ENCODE measurements at places on chromosomes 4 and X.

- no peak overlapping the region for H3K27ac ChIP-seq
- DNase-seq: no peak
- H3K36me3 ChIP-seq: no peaks in the 10 kb centered on the region
- H3K27me3 ChIP-seq: no peaks in the 10 kb centered on the region
Observed at GRCh38 chr4:57442831-57443291, 332.7 kb upstream of the IGFBP7 start.

DNA sequence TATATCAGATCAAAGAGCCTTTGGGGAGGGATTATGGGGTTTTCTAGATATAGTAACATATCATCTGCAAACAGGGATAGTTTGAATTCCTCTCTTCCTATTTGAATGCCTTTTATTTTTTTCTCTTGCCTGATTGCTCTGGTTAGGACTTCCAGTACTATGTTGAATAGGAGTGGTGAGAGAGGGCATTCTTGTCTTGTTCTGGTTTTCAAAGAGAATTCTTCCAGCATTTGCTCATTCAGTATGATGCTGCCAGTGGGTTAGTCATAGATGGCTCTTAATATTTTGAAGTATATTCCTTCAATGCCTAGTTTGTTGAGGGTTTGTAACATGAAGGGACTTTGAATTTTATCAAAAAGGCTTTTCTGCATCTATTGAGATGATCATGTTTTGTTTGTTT, 25.6 kb upstream of the ABCB7 start:
- H3K36me3 ChIP-seq: no peaks in the 10 kb centered on the region
- H3K27me3 ChIP-seq: no peaks in the 10 kb centered on the region
- no peak for DNase-seq
- no peak overlapping the region for H3K4me3 ChIP-seq
- no peaks in the 10 kb centered on the region for H3K4me1 ChIP-seq

GRCh38 chr4:13537832-13538177, 6.5 kb downstream of the NKX3-2 start:
- DNase-seq: no peak
- peaks cover 100% of the 10 kb centered on the region for H3K27me3 ChIP-seq
- peaks cover 19% of the 10 kb centered on the region for H3K4me1 ChIP-seq
- no peaks in the 10 kb centered on the region for H3K36me3 ChIP-seq
- H3K4me3 ChIP-seq: no peak overlapping the region
- H3K27ac ChIP-seq: no peak overlapping the region

DNA sequence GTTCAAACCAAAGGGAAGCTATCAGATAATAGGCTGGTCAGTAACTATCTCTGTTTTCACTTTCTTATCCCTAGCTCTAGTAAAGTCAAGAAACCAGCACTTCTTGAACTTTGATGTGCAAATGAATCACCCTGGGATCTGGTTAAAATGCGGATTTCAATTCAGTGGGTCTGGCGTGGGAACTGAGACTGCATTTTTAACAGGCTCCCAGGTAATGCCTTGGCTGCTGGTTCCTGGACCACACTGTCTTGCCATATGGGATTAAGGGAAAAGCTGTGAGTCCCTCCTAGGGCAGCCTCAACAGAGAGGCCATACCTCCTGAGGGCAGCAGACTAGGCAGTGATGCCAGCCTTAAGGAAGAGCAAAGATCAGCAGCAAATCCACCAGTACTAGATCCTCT, 1.7 kb downstream of the RNF175 start:
- H3K4me1 ChIP-seq: peaks cover 8% of the 10 kb centered on the region
- no peak overlapping the region for H3K4me3 ChIP-seq
- H3K36me3 ChIP-seq: no peaks in the 10 kb centered on the region
- H3K27me3 ChIP-seq: peaks cover 53% of the 10 kb centered on the region
- DNase-seq: no peak
- H3K27ac ChIP-seq: no peak overlapping the region

DNA sequence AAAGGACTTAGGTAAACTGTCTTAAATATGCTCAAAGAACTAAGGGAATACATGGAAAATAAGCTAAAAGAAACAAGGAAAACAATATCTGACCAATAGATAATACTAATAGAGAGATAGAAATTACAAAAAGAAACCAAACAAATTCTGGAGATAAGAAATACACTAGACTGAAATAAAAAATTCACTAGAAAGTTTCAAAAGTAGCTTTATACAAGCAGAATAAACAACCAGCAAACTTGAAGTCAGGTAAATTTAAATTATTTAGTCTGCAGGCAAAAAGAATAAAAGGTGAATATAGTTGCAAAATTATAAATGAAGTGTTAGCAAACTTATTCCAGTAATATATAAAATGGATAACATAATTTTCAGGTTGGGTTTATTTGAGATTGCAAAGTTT, 760.9 kb upstream of the INTU start:
- no peaks in the 10 kb centered on the region for H3K27me3 ChIP-seq
- H3K4me1 ChIP-seq: no peaks in the 10 kb centered on the region
- no peaks in the 10 kb centered on the region for H3K36me3 ChIP-seq
- no peak for DNase-seq
- no peak overlapping the region for H3K4me3 ChIP-seq

GRCh38 chr4:113996599-113997177, 17.2 kb upstream of the ARSJ start:
- H3K27ac ChIP-seq: no peak overlapping the region
- no peaks in the 10 kb centered on the region for H3K4me1 ChIP-seq
- no peaks in the 10 kb centered on the region for H3K36me3 ChIP-seq
- no peak for DNase-seq
- H3K4me3 ChIP-seq: no peak overlapping the region

DNA sequence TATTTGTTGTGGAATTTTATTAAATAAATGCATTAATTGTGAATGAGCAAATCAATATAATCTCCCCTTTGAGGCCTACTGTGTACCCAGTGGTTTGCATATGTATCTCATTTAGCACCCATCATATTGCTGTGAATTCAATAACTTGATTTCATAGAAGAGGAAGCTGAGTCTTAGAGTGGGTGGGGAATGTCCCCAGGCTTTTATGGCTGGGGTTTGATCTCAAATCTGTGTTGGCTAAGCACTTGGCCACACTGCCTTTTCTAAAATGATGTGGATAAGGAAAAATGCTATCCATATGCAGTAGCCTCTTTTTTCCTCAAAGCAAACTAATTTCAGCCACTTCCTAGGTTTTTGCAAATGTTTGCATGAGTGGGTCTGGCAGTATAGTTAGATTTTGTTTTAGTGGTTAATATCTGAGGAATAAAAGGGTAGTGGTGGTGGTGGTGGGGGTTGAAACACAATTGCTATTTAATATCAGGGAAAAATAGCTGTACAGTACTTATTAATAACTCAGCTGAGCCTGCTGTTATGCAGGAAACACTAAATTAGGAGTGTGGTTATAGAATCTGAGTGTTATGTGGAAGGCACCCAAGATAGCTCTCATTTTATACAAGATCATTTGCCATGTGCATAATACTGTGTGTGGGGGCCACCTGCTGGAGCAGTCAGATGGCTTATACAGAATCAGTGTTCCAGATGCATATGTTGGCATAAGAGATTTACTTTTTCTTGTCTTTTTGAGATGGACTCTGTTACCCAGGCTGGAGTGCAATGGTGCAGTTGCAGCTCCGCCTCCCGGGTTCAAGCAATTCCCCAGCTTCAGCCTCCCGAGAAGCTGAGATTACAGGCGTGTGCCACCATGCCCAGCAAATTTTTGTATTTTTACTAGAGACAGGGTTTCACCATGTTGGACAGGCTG, 108.0 kb downstream of the TMEM131L start:
- no peaks in the 10 kb centered on the region for H3K27me3 ChIP-seq
- no peak overlapping the region for H3K27ac ChIP-seq
- H3K4me1 ChIP-seq: peaks cover 23% of the 10 kb centered on the region
- no peaks in the 10 kb centered on the region for H3K36me3 ChIP-seq
- H3K4me3 ChIP-seq: no peak overlapping the region

DNA sequence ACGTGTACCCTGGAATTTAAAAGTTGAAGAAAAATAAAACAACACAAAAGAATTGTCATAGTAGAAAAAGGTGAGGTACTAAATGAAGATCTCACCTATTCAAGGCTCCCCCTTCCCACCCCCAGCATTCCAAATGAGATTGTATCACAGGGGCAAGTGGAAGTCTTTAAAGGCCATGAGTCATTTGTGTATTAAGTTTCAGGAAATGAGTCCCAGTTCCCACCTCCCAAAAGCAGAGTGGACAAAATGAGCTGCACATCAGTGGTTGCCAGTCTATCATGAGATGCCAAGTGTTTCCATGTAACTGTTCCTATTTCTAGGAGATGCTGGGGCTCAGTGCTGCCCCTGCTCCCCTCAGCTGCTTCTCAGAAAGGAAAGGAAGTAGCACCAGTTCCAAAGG, 20.1 kb downstream of the ARHGEF9 start:
- DNase-seq: no peak
- H3K27me3 ChIP-seq: no peaks in the 10 kb centered on the region
- no peak overlapping the region for H3K4me3 ChIP-seq

GRCh38 chr4:8053688-8054449, 104.7 kb downstream of the ABLIM2 start:
- peaks cover 13% of the 10 kb centered on the region for H3K27me3 ChIP-seq
- no peak overlapping the region for H3K27ac ChIP-seq
- no peak overlapping the region for H3K4me3 ChIP-seq
- DNase-seq: no peak
- peaks cover 11% of the 10 kb centered on the region for H3K4me1 ChIP-seq

DNA sequence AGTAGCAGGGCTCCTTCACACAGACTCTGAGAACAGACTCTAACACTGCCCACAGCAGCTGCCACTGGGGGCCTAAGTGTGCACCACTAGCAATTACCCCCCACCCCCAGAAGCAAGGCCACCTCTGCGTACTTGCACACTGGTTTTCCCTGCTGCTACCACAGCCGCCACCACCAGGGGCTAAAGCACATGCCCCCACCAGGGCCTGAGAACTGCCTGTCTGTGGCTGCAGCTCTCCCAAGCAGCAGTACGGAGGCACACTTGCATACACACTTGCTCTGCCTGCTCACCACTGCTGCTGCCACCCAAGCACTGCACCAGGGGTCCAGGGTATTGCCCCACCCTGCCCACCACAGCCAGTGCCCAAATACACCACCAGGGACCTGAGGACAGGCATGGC, 59.6 kb downstream of the SCML2 start:
- no peaks in the 10 kb centered on the region for H3K27me3 ChIP-seq
- H3K27ac ChIP-seq: no peak overlapping the region
- DNase-seq: no peak

DNA sequence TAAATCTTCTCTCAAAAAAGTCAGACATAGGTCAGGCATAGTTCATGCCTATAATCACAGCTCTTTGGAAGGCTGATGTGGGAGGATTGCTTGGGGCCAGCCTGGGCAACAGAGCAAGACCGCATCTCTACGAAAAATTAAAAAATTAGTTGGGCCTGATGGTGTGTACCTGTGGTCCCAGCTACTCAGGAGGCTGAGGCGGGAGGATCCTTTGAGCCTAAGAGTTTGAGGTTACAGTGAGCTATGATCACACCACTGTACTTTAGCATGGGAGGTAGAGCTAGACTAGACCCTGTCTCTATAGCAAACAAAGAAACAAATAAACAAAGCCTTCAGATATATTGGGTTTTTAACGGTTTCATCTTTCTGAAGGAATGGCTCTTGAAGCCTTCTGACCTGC, 62.2 kb downstream of the DIPK2B start:
- H3K27me3 ChIP-seq: no peaks in the 10 kb centered on the region
- H3K4me1 ChIP-seq: no peaks in the 10 kb centered on the region
- no peak for DNase-seq
- no peaks in the 10 kb centered on the region for H3K36me3 ChIP-seq
